ENCODE measurements at places on chromosomes 3 and 15. TPM values are rescaled to one million over a fixed set of nuclear protein-coding genes. Genes with fewer than 3 reads are reported as not detected.

TMC3 gene
- not detected for total RNA-seq

DNA sequence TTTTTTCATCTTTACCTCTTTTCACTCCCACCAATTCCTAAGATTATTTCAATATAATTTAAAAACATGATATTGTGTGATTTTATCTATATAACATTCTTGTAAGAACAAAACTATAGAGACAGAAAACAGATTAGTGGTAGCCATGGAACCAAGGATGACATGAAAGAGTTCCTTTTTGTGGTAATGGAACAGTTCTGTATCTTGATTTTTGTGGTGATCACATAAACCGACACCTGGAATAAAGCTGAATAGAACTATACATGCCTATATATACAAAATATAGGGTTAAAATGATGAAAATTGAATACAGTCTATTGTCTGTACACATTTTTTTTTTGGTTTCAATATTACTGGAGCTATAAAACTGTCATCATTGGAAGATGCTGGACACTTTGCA lies 945.4 kb downstream of the SI start:
- no peak for DNase-seq

DNA sequence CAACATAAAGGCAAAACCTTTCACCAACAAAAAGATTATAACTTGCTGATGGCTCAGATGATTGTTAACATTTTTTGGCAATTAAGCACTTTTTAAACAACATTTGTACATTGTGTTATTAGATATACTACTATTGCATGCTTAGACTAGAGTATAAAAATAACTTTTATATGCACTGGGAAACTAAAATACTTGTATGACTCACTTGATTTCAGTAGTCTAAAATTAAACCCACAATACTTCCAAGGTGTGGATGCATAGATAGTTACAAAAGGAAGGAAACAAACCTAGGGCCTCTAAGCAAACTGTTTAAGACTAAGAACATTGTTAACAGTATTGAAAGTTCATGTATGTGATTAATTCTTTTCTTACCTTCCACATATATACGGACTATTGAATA lies 1521.5 kb downstream of the OTOL1 start:
- no peak for DNase-seq

DNA sequence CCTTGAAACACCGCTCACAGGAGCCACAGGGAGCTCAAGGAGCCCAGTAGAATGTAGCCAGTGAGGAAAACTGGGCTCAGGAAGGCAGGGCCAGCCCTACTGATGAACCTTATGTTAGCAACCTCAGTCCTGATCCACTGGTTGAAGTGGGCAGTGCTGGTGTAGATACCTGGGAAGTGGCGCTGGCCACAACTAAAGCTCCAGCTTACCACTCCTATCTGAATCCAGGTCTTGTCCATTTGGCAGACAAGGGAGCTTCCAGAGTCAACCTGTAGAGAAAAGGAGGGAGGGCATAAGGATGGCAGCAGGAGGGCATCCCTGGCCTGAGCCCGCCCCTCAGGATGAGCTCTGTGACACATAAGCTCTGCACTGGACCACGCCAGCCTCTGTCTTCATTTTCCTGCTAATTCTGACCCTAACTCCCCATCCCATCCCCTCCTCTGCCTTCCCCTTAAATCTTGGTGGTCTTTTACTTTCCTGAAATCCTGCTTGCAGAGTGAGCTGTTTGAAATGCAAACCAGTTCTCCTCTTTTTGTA lies 2.1 kb upstream of the PRSS50 start:
- DNase-seq, result no peak

REC114 gene
- not detected for total RNA-seq

DNA sequence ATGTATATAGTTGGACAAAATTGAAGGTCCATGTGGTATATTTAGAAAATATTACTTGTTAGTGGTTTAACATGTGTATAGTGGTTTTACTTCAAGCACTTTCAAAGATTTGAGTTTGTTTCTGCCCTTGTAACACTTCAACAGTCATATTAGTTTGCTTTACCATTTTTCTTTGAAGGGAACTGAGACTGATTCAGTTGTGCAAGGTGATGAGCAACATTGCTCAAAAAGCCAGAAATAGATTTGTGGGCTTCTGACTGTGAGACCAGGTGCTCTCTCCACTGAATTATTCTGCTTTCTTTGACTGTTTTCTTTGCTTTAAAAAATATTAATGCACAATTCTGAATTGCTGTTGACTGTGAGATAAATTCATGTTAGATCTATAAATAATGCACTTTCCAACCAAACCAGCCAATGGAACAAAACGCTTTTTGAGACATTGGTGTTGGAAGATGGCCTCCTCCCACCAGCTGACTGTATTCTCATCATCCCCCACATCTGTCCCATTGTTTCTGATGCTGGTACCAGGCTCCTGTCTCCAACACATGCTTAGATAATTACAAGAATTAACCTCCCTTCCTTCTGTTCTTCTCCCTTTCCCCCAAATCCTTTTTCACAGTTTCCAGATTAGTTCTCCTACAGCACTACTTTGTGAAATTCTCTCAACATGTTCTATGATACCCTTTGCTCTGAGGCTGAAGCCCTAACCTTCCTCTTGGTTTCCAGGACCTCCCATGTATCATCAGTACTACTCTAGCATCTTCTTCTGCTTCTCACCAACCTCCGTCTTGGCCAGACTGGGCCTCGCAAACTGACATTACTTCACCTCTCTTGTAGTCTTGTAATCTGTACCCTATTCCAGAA lies 27.9 kb downstream of the PLCL2 start:
- DNase-seq, result no peak
